Spleen (tissue), 13 donors: ENCODE measurements at places on chromosomes 12 and 14. TPM values are rescaled to one million over a fixed set of nuclear protein-coding genes. Genes with fewer than 3 reads are reported as not detected.
A peak's percentile ranks its signal among the peaks of the same experiment; 100 is the strongest.

- DNase-seq = no peak
- peak overlapping the region; percentile 36 for H3K27ac ChIP-seq
- H3K36me3 ChIP-seq = peaks cover 4% of the 10 kb centered on the region
- H3K4me3 ChIP-seq = no peak overlapping the region
These were observed 4.8 kb downstream of the COPZ1 start for GRCh38 chr12:54329759-54330158.

Gene KRT79
- not detected for total RNA-seq

Gene OAS2
- 53.2 TPM for total RNA-seq

Gene NANOG
- total RNA-seq = not detected
